ENCODE measurements at places on chromosomes 16 and 17.

- no peak for DNase-seq
These were observed 20.8 kb upstream of the CLEC18C start for GRCh38 chr16:70152578-70153302.

GRCh38 chr17:79777894-79778503, at the start of gene CBX2:
Gene CBX2 (plus strand): TSS chr17:79778148. CDS start chr17:79778236, 88 bp downstream.
- DNase-seq: peak; percentile 75

DNA sequence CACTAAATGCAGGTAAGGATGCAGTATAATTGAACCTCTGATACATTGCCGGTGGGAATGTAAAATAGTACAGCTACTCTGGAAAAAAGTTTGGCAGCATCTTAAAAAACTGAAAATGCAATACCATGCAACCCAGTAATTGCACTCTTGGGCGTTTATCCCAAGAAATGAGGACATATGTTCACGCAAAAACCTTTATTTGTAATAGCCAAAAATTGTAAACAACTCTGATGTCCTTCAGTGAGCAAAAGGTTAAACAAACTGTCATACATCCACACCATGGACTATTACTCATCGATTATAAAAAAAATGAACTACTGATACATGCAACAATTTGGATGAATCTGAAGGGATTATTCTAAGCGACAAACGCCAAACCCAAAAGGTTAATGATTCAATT, 16.9 kb downstream of the SYNRG start:
- DNase-seq: no peak

GRCh38 chr16:3143598-3144320, 8.9 kb downstream of the ZNF213 start:
- DNase-seq: no peak

- no peak for DNase-seq
These were observed 2.0 kb downstream of the DNASE1L2 start for GRCh38 chr16:2238150-2238837.

- no peak for DNase-seq
These were observed 11.6 kb downstream of the CLTC start for GRCh38 chr17:59631276-59631675.

DNA sequence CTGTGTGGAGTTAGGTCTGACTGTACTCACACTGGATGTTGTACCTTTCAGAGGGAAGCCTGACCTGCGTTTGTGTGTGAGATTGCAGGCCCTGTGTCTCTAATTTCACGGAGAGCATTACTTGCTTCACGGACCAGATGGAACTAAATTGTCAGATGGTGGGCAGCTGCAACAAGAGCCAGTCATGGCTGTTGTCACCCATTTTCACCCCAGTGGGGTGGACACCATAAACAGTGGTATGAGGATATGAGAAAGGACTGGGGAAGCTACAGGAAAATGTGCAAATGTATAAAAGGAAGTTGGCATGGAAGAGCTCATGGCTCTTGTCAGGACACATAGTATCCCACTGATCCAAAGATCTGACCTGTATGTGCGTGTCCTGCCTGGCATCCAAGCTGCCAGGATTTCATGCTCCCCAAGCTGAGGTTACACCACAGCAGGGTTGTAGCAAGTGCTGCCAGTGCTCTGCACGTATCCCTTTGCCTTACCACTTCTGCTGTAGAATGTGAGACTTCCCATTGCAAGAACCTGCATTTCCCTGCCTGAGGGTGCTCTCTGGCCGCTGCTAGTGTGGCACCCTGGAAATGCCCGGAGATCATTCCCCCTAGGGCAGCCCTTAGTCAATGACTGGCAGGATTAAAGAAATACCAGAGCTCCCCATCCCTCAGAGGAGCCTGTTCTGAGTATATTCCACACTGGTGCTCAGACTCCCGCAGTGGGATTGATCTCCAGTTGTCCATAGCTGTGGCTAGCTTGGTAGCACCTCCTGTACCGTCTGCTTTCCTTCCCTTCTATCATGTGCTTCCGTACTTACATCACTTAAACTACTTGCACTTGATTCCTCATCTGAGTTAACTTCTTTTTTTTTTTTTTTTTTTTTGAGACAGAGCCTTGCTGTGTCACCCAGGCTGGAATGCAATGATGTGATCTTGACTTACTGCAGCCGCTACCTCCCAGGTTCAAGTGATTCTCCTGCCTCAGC, 70.4 kb upstream of the TANC2 start:
- DNase-seq: peak; percentile 85

- peak; percentile 49 for DNase-seq
These were observed 164.1 kb downstream of the CMIP start for GRCh38 chr16:81608523-81609209.

DNA sequence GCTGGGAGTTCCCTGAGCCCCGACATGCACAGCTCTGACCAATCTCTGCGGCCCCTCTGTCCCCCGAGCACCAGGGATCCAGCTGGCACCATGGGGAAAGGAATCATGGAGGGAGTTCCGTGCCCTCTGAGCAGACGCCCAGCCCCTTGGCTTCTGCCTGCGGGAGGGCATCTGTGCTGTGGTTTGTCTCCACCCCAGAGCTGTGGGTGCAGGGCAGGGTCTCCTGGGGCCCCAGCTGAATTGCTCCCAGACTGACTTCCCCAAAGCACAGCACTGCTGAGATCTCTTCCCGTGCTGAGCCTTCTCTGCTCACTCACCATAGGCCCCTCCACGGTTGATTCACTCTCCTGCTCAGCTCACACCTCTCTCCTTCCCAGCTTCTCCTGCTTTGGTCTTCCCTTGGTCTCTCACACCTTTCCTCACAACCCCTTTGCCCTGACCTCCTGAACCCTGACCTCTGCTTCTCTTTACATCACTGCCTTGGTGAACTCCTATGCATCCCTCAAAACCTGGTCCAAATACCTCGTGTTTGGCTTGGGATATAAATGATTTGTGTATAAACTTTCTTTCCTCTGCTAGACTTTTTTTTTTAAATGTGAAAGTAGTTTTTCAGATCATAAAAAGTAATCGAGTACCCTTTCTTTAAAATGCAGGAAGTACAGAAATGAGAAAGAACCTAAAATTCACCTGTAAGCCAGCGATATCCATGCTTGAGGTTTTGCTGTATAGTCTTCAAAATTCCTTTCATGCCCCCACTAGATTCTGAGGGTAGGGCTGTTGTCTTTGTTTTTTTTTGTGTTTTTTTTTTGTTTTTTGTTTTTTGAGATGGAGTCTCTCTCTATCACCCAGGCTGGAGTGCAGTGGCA, 265.3 kb downstream of the SEC14L1 start:
- no peak for DNase-seq

GRCh38 chr16:11535494-11535893, 51.2 kb downstream of the LITAF start:
- DNase-seq: peak; percentile 96

GRCh38 chr16:70638814-70639792, 7.3 kb upstream of the IL34 start:
- peak; percentile 65 for DNase-seq

DNA sequence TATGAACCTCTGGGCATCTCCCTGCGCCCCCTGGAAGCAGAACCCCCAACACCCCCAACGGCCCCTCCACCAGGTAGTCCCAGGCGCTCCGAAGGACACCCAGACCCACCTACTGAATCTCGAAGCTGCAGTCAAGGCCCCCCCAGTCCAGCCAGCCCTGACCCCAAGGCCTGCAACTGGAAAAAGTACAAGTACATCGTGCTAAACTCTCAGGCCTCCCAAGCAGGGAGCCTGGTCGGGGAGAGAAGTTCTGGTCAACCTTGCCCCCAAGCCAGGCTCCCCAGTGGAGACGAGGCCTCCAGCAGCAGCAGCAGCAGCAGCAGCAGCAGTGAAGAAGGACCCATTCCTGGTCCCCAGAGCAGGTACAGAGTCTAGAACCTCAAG, 1.5 kb downstream of the BCL6B start:
- DNase-seq: no peak

DNA sequence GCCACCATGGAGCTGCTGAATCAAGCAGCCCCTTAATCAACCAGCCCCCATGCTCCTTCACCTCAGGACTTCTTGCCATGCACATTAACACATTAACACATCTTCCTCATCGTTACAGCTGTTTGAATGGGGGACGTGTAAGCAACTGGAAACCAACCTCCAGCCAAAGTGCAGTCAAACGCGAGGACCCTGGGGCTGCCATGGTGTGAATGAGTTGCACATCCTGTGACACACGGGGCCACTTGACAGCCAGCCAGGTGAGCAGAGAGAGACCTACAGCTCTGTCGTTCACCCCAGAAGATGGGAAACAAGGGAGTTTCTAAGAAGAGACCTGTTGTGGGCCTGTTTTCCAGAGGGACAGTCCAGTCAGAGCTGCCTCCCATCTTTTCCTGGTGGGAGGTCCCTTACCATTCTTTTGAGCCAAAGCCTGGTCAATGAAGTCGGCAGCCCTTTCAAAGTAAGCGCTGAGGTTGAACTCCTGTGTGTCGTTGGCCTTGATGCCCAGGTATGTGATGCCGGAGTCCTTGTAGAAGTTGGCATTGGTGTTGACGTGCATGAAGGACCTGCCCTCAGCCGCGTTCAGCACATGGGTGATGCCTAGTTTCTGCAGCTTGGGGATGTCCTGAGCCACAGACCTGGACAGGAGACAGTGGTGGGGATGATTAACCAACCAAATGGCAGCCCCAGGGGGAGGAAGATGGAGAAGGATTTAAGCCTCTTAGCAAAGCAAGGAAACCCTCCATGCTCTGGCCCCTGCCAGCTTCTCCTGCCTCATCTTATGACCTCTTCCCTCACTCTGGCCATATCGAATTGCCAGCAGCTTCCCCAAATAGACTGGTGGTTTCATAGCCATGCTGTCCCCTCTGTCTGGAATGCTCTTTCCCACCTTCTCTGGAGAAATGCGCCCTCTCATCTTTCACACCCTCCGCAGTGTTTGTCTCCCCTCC, 4.2 kb downstream of the DUSP3 start:
- DNase-seq: no peak

DNA sequence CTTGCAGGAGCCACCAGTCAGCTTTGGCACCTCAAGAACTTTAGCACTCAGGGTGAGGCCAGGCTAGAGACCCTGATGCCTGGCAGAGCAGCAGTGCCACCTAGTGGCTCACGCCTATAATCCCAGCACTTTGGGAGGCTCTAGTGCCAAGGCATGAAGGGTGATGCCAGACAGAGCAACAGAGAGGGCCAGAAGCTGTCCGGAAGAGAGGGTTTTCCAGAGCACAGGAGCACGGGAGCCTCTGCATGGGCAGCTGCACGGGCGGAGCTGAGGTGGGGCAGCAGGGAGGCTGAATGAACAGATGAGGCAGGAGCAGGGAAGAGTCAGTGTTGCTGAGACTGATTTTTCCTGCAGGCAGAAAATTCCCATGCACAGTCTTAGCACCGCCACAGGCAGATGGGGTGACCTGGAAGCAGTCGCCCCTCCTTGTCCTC, 38.9 kb downstream of the MYH3 start:
- DNase-seq: peak; percentile 74

- no peak for DNase-seq
These were observed 12.5 kb downstream of the DHODH start for GRCh38 chr16:72021043-72021442.

DNA sequence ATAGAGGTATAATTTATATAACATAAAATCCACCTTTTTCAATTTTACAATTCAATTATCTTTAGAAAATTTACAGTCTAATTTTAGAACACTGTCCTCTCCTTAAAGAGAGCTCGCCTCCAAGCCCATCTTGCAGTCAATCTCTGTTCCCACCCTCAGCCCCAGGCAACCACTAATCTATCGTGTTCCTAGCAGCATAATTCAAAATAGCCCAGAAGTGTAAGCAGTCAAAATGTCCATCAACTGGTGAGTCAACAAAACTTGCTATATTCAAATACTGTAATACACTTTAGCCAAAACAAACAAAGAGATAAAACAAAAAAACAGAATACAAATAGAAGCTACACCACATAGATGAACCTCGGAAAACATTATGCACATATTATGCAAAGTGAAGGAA, 1006.8 kb upstream of the EEF2KMT start:
- DNase-seq: no peak

DNA sequence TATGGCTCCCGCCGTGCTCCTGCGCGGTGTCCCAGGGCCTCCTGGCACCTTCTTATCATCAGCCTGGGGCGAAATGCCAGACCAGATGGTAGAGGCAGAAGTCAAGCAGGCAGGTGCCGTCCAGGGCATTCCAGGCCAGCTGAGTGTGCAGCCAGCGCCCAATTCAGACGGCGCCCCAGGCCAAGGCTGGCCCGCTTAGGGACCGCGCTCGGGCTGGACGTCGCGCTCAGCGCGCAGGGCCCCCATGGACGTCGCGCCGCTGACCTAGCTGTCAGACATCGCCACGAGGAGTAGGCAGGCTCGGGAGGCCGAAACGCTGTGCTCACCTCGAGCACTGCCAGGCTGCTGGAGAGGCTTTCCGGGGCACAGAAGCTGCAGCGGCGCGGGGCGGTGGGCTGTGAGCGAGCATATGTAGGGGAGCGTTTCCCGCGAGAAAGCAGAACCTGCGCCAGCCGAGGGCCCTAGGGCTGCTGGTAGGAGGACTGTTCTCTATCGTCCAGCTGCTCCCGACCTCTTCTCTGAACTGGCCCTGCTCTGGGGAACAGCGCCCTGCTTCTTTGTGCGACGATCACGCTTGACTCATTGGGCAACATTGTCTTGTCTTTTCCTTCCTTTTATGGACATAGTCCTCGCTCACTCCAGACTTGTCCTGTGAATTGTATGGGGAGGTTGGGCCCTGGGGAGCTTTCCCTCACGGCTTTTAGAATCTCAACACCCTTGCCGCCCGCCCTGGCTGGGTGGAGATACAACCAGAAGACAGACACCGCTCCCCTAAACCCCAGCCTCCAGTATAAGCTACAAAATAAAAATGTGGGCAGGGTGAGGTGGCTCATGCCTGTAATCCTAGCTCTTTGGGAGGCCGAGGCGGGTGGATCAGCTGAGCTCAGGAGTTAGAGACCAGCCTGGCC, 8.4 kb upstream of the CA4 start:
- peak; percentile 46 for DNase-seq

DNA sequence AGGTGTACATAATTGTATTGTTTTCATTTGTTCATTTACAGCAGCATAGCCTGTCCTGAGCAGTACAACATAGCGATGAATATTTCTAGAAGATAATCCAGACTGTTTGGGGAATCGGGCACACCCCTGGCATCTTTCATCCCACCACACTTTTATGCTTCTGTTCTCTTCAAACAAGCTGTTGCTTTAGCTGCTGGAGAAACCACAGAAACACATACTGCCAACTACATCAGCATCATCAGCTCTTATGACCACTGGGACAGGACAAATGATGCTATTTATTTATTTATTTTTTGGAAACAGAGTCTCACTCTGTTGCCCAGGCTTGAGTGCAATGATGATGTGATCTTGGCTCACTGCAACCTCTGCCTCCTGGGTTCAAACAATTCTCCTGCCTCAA, 22.6 kb upstream of the HAPSTR1 start:
- no peak for DNase-seq

DNA sequence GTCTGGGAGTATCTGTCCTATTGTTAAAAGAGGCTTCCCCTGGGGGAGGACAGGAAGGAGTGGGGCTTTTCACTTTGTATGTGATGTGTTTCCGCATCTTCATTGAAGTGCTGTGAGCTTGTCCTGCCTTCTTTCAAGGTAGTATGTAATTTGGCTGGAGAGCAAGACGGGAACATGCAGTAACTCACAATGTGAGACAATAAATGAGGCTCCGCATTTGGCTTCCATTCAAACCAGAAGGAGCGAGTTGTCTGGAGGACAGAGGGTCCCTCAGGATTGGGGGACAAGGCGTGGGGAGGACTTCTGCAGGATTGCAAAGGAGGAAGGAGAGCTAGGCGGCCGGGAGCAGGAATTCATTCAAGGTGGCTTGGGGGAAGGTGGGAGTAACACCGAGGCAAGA, 203.5 kb downstream of the RBFOX3 start:
- DNase-seq: no peak

Measured in epithelial cell of esophagus (primary cell).